HCT116 (cell line): ENCODE measurements at places on chromosomes 5 and 9. TPM values are rescaled to one million over a fixed set of nuclear protein-coding genes. Genes with fewer than 3 reads are reported as not detected.

The INSL6 gene
- not detected for total RNA-seq

The NDUFA8 gene
- 84.5 TPM for total RNA-seq

The TMEM174 gene
- total RNA-seq, result not detected

DNA sequence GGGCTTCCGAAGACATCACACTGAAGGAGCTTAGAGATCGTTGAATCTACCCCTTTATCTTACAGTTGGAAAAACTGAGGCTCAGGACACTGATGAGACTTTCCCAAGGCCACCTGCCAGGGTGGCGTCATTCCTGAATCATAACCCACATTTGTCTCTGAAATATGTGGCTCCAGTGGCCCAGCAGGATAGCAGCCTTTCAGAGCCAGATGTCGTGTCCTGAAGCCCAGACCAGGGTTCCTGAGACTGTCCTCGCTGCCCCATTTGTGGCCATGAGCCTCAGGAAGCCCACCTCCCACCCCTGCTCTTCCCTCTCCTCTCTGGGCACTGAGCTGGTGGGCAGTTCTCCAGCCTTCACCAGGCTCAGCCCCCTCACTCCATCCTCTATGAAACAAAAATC, 2.4 kb downstream of the HMCN2 start:
- peaks cover 9% of the 10 kb centered on the region for H3K4me1 ChIP-seq
- DNase-seq, result no peak
- H3K4me3 ChIP-seq, result no peak overlapping the region
- no peak overlapping the region for H3K27ac ChIP-seq

GRCh38 chr9:76617497-76618175, 146.6 kb upstream of the PCA3 start:
- no peak overlapping the region for H3K27ac ChIP-seq
- no peak overlapping the region for H3K4me3 ChIP-seq
- no peaks in the 10 kb centered on the region for H3K36me3 ChIP-seq
- no peak for DNase-seq

DNA sequence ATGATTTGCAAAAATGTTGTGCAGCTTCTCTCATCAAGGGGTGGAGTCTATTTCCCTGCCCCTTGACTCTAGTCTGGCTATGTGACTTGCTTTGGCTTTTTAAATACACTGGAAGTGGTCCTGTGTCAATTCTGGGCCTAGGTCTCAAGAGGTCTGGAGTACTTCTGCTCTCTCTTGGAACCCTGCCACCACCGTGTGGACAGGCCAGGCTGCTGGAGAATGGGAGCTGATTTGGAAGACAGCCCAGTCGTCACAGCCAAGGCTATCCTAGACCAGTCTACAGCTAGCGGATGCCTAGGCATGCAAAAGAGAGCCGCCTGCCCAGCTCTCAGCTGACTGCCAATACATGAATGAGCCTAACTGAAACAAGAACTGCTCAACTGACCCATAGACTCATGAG, 56.7 kb upstream of the CLINT1 start:
- DNase-seq, result no peak
- H3K4me3 ChIP-seq, result no peak overlapping the region
- no peak overlapping the region for H3K27ac ChIP-seq
- H3K36me3 ChIP-seq, result no peaks in the 10 kb centered on the region
- H3K4me1 ChIP-seq, result no peaks in the 10 kb centered on the region

DNA sequence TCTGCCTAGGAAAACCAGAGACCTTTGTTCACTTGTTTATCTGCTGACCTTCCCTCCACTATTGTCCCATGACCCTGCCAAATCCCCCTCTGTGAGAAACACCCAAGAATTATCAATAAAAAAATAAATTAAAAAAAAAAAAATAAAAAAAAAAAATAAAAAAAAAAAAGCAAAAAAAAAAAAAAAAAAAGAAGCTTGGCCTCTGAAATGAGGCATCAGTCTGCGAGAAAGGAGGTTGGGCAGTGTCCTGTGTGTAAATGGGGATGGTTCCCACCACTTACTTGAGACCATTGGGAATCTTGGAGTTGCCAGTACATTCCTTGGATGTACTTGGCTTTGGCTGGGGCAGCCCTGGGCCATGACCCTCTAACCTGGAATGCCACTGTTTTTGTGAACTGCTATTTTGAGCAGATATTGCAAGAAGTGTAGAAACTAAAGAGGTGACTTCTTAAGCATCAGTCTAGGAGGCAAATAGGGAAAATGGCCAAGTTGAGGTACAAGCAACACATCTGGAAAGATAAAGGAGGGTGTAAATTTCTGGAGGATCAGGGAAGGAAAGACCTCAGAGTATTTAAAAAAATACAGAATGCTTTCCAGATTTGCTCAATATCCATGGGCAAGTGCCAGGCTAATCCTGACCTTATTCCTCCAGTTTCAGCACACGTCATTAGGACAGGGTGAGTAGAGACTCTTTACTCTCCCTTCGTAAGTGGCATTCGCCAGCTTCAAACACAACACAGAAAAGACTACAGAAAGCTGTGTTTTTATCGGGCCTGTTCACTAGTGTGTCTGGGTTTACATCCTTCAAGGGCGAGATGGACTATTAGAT, 58.1 kb downstream of the HSPA4 start:
- no peak overlapping the region for H3K4me3 ChIP-seq
- H3K27me3 ChIP-seq, result no peaks in the 10 kb centered on the region
- H3K4me1 ChIP-seq, result peaks cover 6% of the 10 kb centered on the region; the same call in 1 of the 2 replicates
- peaks cover 10% of the 10 kb centered on the region for H3K36me3 ChIP-seq
- DNase-seq, result no peak

GRCh38 chr5:56055859-56056258, 61.1 kb upstream of the IL6ST start:
- no peak overlapping the region for H3K4me3 ChIP-seq
- H3K27me3 ChIP-seq, result no peaks in the 10 kb centered on the region
- DNase-seq, result no peak
- H3K36me3 ChIP-seq, result no peaks in the 10 kb centered on the region

GRCh38 chr5:67308988-67309688, 112.5 kb upstream of the CD180 start:
- no peak overlapping the region for H3K4me3 ChIP-seq
- DNase-seq, result no peak
- H3K27me3 ChIP-seq, result no peaks in the 10 kb centered on the region
- H3K27ac ChIP-seq, result no peak overlapping the region
- no peaks in the 10 kb centered on the region for H3K4me1 ChIP-seq
- no peaks in the 10 kb centered on the region for H3K36me3 ChIP-seq

DNA sequence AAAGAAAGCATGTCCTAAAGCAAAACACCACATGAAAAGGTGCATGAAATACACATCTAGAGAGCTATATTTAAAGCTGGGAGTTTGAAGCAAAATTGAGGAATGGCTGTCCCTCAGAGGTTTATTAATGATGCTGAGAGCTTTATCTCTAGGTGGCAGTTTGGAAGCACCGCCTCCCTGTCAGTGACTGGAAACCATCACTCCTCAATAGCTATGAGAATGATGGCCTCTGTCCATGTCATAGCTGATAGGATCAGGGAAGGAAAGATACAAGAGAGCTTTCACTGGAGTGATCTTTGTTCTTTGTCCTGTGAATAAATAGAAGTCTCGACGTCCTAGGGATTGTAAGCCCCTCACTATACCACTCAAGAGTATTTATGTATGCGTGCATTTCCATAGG, 110.5 kb downstream of the NUDT12 start:
- DNase-seq, result no peak
- no peak overlapping the region for H3K4me3 ChIP-seq
- H3K27me3 ChIP-seq, result no peaks in the 10 kb centered on the region
- H3K27ac ChIP-seq, result no peak overlapping the region
- no peaks in the 10 kb centered on the region for H3K4me1 ChIP-seq

DNA sequence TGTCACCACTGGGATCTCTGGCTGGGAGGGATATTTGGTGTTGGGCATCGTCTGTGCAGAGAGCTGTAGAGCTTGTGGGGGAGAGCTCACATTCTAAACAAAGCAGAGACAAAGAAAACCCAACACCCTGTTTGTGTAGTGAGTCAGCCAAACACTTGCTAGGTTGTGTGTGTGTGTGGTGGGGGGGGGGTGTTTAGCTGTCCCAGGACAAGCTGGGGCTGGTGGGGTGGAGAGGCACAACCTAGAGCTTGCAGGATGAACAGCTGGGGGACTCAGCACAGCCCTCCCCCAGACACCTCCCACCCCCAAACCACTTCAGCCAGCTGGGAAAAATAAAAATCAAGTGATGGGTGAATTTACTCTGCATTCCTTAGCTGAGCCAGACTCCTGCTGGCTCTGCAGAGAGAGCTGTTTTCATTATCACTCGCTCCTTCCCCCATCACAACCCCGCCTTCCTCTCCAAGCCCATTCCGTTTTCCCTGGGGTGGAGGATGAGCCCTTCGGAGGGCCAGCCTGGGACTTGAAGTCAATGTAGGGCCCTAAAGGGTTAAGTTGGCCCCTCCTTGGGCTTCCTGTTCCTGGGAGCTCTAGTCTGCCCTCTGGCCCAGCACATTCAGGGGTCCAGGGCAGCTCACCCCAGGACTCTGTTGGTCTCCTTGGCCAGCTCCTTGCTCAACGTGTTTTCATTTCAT, 2.6 kb downstream of the OLFML2A start:
- no peak for DNase-seq
- H3K27me3 ChIP-seq, result no peaks in the 10 kb centered on the region
- H3K27ac ChIP-seq, result no peak overlapping the region
- H3K36me3 ChIP-seq, result no peaks in the 10 kb centered on the region
- no peak overlapping the region for H3K4me3 ChIP-seq

DNA sequence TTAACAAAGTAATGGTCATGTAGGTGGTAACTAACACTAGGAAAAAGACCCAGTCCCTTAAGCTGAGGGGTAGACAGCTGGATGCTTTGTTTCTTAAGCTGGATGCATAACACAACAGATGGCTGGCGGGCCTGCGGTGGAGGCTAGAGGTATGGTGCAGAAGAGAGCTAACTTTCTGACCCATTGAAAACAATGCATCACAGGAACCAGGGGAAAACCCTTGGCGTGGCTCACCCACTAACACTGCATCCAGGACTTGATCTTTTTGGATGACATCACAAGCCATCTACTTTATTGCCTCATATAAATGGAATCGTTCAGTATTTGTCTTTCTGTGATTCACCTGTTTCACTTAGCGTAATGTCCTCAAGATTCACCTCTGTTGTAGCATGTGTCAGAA, 138.7 kb downstream of the AUH start:
- H3K27ac ChIP-seq, result no peak overlapping the region
- H3K4me3 ChIP-seq, result no peak overlapping the region
- no peak for DNase-seq

DNA sequence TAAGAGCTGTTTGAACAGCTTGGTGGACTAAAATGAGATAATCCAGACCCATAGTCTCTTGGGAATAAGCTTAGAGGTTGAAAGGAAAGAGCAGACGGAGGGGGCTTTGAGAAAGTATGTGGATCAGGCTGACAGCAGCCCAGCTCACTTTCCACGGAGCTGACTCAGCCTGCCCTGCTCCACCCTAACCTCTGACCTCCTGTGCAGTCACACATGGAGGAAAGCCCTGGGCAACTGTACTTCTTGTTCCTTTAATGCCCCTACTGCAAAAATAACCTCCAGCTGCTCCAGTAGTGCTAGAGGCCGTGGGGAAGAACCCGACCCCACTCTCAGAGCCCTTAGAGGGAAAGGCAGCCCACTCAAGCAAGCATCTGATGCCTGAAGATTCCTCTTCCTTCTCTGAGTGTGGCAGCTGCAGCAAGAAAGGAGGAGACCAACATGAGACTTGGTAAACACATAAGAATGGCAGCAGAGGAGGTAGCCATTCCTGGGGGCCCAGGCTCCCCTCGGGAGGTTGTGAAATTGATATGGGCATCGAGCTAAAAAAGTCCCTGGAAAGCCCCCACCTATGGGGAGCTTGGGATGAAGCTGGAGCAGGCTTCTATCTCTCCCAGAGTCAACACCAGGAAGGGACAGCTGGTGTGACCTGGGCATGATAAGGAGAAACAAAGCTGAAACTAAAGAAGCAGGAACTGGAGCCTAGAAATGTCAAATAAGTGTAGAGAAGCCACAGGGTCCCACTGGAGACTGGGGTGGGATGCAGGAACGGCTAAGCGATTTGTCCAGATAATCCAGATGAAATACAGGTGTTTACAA, 204.3 kb downstream of the PIK3R1 start:
- no peaks in the 10 kb centered on the region for H3K27me3 ChIP-seq
- no peak overlapping the region for H3K4me3 ChIP-seq
- no peaks in the 10 kb centered on the region for H3K36me3 ChIP-seq
